Amniotic stem cell (primary cell): ENCODE measurements at places on chromosomes 4 and X.
A peak's percentile ranks its signal among the peaks of the same experiment; 100 is the strongest.

DNA sequence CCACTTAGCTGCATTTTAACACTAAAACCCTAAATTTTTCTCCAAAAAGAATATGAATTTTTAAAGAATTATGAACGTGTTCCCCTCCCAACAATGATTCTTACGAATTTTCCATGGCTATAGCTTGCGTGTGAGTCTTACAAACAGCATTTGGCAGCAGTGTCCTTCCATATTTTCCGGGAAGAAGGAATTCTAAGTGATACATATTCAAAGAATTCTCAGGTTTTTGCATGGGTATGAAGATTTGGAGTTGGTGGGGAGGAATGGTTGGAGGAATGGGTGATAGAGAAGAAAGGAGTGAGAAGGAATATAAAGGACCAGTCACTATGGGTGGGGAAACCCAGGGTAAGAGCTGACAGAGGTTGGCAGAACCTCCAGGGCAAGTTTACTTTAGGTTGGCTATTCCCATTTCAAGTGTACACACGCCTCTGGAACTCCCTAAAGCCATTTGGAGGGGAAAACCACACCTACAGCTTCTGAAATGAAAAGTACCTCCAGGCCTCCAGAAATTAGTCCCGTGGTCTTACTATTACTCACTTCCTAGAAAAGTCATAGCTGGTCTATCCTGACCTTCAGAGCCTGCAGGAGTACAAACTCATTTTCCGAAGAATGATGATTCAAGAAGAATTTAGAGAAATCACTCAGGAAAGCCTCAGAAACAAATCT lies 420.8 kb upstream of the DIPK2B start:
- peak; percentile 16 for DNase-seq

- no peak for DNase-seq
Measured at GRCh38 chr4:84243685-84244084, 255.4 kb downstream of the NKX6-1 start.

DNA sequence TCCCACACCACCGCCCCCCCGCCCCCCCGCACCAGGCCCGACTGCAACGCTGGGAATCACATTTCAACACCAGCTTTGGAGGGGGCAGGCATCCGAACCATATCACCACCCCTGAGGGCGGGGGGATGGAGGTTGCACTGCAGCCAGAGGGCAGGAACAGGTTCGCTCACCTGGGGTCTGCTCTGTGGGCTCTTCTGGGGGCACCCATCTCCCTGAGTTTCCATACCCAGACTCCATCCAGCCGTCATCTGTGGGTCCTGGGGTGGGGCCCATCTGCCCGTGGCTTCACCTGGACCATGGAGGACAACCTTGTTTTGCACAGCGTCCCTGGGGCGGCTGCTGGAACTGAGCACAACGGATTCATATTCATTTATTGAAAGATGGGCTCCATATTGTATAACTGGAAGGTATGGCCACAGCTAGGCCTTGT lies 6.9 kb downstream of the PSAPL1 start:
- no peak for DNase-seq

DNA sequence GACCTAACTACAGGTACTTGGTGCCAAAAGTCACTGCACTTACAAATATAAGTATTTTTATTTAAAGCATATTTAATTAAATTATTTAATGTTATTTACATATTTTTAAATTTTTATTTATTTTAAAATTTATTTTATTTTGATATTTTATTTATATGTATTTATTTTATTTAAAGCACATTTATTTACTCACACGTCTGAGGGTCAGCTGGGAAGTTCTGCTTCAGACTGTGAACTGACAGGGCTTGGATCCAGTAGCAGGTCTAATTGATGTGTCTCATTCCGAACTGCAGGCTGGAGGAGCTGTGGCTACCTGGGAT lies 392.5 kb downstream of the GBA3 start:
- no peak for DNase-seq

DNA sequence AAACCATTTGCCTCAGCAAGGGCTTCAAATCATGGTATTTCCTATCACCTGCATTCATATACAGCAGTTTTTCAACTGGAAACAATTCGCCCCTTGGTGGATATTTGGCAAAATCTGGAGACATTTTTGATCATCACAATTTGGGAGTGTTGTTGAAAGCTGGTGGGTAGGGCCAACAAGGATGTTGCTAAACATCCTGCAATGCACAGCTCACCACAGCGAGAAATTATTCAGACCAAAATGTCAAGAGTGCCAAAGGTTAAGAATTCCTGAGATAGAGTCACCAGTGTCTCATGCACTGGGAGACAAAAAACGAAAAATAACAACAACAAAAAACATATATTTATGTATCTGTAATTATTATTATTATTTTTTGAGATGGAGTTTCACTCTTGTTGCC lies 435.2 kb upstream of the CTSO start:
- DNase-seq: no peak

DNA sequence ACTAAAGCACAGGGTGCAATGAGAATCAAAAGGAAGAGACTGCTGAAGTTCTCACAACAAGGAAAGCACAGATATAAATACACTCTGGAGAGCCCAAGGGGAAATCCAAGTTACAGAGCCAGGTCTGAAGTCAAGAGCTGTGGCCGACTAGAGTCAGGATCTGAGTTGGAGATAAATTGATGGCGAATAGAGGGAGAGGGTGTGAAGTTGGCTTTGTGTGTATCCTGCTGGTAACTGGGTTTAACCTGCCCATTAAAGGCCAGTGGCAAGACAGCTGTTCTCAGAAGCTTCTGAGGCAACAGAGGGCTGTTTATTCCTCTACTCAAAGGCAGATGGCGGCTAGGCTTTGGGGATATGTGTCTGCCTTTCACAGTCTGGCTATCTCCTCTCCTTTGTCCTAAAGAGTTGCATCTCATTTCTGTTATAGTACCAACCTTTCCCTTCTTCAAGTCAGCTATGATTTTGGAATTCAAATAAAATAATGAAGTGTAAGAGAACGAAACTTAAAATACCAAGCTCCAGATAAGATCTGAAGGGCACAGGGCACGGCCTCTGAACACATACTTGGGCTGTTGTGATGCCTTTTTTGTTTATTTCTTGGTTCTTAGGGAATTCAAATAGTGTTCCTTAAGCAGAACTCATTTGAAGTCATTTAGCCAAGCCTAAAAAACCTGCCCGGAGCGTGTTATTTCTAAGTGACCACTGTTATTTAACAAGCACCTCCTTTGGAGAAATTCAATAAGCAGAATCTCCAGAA lies 142.1 kb downstream of the APBB2 start:
- no peak for DNase-seq

GRCh38 chrX:150372280-150372679 lies 9.2 kb downstream of the MAMLD1 start:
- DNase-seq: no peak

DNA sequence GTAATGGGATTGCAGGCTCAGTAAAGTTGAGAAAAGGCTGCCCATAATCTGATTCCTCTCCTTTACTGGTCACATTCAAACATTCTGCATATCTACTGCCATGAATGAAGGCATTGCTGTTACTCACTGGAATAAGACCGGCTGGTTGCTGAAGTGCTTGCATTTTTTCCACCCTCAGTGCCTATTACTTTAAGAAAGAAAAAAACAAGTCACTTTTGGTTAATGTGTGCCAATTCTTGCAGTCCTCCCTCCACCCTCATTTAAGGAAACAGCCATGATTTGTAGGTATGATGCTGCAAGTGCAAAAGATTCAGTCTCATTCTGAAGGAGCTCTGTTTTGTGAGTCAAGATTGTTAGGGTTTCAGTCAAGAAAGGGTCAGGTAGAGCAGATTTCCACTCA lies 94.9 kb downstream of the EMCN start:
- DNase-seq: no peak

- DNase-seq: no peak
Measured at GRCh38 chr4:64814616-64815015, 405.4 kb upstream of the TECRL start.

DNA sequence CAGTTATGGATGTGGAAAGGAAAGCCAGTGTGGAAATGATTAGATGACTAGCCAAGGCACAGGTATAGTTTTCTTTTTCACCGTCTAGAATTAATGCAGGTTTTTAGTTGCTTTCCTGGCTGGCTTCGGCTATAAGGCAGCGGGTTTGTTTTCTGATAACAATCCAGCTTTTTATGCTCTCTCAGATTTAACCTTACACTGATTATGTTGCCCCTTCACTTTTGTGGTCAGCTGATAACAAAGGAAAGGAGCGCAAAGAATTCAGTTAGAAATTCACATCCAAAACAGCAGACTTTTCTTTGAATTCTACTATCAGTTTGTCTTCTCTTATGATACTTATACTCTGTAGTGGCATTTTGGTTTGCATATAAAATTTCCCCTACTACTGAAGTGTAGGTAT lies 94.2 kb upstream of the CENPE start:
- no peak for DNase-seq

- no peak for DNase-seq
Measured at GRCh38 chrX:138866643-138867042, 155.1 kb upstream of the FGF13 start.

DNA sequence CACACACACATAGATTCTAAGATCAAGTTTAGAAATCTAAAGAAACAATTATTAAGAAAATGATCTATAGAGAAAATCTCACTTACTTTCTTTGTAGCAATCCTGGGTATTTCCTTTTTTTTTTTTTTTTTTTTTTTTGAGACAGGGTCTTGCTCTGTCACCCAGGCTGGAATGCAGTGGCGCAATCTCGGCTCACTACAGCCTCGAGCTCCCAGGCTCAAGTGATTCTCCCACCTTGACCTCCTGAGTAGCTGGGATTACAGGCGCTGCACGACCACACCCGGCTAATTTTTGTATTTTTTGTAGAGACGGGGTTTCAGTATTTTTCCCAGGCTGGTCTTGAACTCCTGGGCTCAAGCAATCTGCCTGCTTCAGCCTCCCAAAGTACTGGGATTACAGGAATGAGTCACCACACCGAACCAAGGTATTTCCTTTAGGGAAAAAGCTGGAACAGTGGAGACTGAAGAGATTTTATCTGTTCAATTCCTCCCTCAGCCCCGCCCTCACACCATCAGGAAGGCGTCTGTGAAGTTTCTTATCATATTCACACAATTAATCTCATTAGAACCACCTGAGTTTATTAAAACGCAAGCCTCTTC lies at the start of gene TRIML2:
Gene TRIML2 (minus strand): TSS at position 447 of the 599 bp plus-strand sequence. CDS start 4,235 bp downstream, outside the sequence.
- DNase-seq: no peak

DNA sequence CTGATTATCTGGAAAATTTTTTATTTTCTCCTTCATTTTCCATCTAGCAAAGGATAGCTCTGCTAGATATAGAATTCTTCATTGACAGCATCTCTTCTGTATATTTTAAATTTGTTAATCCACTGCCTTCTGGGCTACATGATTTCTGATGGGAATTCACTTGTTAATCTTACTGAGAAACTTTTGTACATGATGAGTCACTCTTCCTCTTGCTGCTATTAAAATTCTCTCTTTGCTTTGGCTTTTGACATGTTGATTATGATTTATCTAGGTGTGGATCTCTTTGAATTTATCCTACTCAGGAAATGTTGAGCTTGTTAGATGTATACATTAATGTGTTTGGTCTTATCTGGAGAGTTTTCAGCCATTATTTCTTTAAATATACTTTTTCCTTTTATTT lies 27.5 kb downstream of the OR13H1 start:
- DNase-seq: no peak

DNA sequence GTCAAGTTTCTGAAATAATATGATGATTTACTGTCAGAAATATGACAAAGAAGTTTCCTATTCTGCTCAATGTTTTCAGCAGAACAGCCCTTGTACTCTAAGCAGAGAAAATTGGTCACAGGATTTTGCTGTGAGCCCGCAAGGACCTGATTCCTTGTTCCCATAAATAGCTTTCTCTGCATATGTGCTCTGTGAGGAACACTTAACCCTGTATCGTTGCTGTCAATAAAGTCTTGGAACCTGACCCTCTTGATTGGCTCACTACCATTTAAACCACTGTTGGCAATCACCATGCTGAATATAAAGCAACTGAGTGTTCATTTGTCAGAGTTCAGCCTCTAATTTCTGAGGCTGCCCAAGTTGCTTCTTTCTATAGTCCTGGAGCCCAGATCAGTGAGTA lies 158.2 kb upstream of the NOCT start:
- DNase-seq: no peak

DNA sequence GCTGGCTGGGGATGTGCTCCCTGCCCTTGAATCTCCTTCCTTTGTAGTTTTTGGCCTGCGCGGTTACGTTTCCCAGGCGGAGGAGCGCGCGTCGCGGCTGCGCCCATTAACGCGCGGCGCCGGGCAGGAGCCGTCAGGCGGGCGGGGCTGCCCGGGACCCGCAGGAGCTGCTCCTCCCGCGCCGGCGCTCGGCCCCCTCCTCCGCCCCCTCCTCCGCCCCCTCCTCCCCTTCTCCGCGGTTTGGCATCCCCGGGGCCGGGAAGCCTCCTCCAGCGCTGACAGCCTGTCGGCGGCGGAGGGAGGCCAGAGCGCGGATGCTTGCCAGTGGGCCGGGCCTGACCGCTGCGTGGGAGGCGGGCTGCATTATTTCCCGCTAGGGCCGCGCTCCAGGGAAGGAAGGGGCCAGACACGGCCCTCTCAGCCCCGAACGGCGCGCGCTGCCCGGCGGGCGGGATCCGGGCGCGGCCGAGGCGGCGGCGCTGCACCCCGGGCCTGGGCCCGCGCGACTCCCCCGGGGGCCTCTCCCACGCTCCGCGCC lies at the start of gene DCLK2:
Gene DCLK2 (plus strand): TSS at position 405 of the 538 bp plus-strand sequence. CDS start 583 bp downstream, outside the sequence.
- peak; percentile 46 for DNase-seq

DNA sequence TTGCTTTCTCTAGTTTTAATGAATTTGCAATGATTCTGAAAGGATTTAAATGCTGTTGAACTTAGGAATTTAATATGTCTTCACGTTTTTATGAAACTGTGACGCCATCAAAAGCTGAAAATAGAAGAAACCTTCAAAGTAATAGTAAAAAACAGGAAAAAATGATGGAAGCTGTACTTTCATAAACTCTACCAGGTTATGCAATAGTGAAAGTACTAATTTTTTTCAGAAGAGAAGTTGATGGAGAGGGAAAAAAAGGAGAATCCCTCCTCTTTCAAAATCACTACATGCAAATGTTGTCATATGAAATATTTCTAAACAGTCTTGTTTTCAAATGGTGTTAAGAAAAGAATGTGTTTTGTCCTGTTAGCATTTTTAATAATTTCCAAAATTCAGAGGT lies 73.6 kb downstream of the ZNF330 start:
- DNase-seq: no peak

DNA sequence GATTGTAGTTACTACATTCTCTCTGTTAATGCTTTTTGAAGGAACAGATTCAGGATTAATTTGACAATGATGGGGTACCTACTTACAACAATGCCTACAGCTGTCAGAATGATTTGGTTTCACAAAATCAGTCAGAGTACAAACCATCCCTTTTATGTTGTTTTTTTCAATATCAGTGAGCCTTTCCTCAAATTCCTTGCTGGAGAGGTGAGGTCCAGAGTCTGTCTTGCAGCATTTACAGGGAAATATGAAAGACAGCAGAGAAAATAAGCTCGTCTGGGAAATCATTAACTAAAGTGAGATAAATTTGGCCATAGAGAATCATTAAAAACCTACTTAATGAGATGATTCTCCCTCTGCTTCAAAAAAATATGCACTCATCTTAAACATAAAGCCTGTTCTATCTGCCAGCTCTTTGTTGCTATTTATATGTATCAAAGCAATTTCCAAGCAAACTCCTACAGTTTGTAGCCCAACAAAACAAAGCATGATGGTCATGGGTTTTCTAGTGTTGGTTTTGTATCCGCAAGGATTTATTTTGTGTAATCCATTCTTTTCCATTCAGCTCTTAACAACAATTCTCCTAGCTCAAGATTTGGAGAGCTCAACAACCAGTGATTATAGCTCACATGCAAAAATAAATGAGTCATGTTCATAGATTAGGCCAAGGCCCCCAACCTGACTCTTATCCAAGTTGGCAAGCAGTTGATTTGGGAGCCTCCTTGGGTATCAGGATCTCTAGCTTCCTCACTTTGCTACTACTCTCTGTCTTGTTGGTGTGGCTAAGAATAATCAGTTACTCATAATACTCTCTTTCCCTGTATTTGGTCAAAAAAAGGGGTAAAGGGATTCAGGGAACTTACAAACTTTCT lies 222.6 kb downstream of the ENOX2 start:
- DNase-seq: no peak
